ENCODE measurements at places on chromosomes 12 and 14. TPM values are rescaled to one million over a fixed set of nuclear protein-coding genes. Genes with fewer than 3 reads are reported as not detected.

The KLRB1 gene
- polyA plus RNA-seq = 3.0 TPM

The AQP6 gene
- 0.45 TPM for polyA plus RNA-seq

The CRIP1 gene
- 77.9 TPM for polyA plus RNA-seq

The TDRD9 gene
- polyA plus RNA-seq = 1.2 TPM

The KCNK13 gene
- 0.23 TPM for polyA plus RNA-seq

The LRCOL1 gene
- polyA plus RNA-seq = 2.2 TPM

The RERG gene
- 12.9 TPM for polyA plus RNA-seq

The CLECL1 gene
- polyA plus RNA-seq = 0.15 TPM

The COX8C gene
- not detected for polyA plus RNA-seq

The SERPINA1 gene
- polyA plus RNA-seq = 5.1 TPM

The OASL gene
- polyA plus RNA-seq = 0.32 TPM

The TPH2 gene
- polyA plus RNA-seq = 0.48 TPM

The KRT74 gene
- polyA plus RNA-seq = not detected

The PLD4 gene
- polyA plus RNA-seq = 4.6 TPM

The GPR132 gene
- 1.8 TPM for polyA plus RNA-seq

The LBHD2 gene
- not detected for polyA plus RNA-seq

The ATF7IP gene
- 56.3 TPM for polyA plus RNA-seq

The CCDC197 gene
- not detected for polyA plus RNA-seq

The FZD10 gene
- polyA plus RNA-seq = 1.0 TPM

The NAV3 gene
- 5.2 TPM for polyA plus RNA-seq

The OAS1 gene
- polyA plus RNA-seq = 6.6 TPM

The SLC17A8 gene
- 4.0 TPM for polyA plus RNA-seq

The JAG2 gene
- polyA plus RNA-seq = 20.3 TPM

The PTCSC3 gene
- 1.5 TPM for polyA plus RNA-seq

The PTPN11 gene
- 56.5 TPM for polyA plus RNA-seq
